ENCODE measurements at places on chromosomes 3 and 15.

DNA sequence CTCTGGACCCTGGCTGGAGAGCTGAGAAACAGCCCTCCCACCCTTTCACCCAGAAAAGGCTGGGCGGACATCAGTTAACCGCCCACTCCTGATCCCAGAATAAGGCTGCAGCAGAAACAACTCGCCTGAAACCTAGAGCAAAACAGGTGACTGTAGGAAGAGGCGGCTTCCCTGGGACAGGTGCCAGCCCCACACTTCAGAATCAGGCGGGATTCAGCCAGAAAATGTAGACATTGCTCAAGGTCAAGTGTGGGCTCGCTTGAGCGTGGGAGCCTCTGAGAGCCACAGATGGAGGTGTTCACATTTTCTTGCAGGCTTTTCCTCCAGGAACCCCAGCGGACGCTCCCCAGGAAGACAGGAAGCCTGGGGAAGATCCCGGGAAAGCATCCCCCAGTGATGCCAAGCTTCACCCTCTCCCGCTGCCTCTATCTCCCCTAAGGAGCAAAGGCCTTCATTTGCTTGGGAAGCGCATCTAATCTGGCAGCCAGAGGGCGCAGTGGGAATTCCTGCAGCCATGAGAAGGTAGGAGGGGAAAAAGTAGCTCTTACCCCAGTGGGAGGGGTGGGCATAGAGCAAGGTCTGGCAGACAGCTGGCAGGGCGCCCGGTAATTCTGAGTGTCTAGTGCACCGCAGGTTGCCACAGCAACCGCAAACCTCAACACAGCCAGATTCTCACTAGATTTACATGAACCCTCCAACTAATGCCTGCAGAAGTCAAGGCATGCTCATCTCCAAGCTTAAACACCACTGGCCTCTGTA lies 77.7 kb downstream of the OCA2 start:
- DNase-seq, result peak; percentile 90

DNA sequence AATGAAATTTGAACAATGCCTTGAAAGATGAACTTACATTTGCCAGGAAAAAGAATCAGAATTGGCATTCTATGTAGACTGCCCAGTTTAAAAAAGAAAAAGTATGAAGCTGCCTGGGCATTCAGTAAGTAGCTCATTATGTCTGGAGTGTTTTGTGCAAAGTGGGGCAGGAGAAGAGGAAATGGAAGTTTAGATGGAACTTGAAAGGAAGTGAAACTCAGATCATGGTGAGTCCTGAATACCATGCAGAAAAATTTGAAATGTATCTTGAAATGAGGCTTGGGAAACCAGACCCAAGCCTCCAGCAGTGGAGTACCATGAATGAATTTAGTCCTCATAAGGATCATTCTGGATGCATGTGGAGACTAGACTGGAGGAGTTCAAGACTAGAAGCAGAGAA lies 4.8 kb upstream of the MORC1 start:
- DNase-seq, result no peak

GRCh38 chr3:51657234-51657633 lies 13.8 kb upstream of the TEX264 start:
- no peak for DNase-seq

DNA sequence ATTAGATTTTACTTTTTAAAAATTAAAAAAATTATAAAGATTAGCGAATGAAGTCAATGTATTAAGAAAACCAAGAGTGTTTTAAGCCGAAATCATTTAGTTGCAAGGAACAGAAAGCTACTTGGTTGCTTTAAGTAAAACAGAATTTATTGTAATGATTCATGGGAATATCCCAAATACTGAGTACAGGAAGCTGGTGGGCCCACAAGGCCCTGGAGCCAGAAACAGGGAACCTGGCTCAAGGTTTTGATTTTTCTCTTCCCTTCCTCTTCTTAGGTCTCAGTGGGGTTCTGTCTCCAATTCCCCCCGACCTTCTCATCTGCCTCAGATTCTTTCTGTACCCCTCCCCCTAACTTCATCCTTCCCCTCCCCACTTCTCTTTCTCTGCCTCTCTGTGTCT lies 229.0 kb downstream of the TLE3 start:
- DNase-seq, result no peak

Data from NCI-H774 (cell line).